ENCODE measurements at places on chromosomes 5 and 9.

DNA sequence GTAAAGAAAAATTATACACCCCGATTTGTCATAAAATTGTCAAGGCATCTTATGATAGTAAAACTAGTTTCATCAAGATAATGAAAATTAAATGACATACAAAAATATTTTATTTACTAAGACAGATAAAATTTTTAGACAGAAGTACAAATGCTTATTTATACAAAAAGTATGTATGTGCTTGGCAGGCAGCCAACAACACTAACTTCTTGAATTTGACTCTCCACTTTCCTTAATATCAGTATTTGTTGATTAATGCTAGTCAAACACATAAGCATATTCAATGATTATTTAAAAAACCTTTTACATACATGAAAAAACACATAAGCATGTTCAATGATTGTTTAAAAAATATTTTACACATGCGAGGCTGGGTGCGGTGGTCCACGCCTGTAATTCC, 1079.9 kb upstream of the CDH6 start:
- no peak for DNase-seq

GRCh38 chr5:96048763-96049162, 87.1 kb upstream of the ELL2 start:
- no peak for DNase-seq

- no peak for DNase-seq
Observed at GRCh38 chr5:169331292-169331852, 30.4 kb upstream of the SLIT3 start.

DNA sequence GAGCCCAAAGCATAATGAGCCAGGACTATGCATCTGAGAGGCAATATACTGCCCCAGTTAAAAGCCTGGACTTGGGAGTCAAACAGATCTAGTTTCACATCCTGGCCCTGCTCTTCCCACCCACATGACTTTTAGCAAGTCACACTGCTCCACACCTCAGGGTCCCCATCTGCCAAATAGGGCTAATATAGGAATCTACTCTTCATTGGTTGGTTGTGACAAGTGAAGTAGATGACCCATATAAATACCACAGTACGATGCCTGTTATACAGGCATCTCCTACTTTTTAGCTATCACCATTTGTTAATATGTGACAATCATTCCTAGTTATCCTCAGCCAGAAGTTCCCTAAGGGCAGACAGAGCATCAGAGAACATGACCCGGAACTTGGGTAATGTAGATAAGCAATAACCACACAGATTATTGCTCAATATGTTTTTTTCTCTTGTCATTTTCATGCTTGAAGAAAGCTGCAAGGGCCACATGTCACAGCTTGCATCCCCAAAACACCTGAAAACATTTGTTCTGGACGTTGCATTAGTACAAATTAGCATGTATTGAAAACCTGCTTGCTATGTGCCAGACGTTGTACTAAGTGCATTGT, 20.4 kb downstream of the ADAM19 start:
- DNase-seq: no peak

GRCh38 chr5:58773744-58774441, 191.0 kb downstream of the RAB3C start:
- DNase-seq: no peak

GRCh38 chr5:67459253-67459652, 262.7 kb upstream of the CD180 start:
- no peak for DNase-seq

- no peak for DNase-seq
Observed at GRCh38 chr9:108911820-108912219, 22.1 kb downstream of the ELP1 start.

- DNase-seq: no peak
Observed at GRCh38 chr5:80406980-80407734, 707 bp upstream of the ZFYVE16 start.

DNA sequence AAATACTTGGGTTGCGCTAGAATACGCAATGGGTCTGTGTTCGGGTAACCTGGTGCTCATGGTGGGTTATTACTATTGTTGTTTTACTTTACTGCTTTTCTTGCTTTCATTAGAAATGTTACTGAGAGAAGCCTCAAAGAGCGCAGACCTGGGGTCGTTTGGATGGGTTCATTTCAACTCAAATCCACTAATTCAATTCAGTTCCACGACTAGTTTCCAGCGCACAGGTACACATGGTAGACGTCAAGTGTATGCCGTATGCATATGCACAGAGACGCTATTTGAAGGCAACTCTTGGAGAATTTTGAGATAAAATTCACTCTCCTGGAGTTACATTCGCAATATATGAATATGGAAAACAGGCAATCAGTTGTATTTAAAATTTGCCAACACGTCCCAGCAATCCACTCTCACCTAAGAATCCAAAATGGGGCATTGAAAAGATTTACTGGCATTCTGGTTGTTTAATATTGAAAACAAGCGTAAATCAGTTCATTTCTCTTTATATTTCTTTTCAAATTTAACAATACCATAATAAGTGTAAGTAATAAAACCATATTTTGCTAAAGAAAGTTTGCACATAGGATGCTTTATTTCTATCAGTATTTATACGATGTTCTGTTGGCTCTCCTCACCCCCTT, 4.4 kb upstream of the PAX5 start:
- DNase-seq: no peak

DNA sequence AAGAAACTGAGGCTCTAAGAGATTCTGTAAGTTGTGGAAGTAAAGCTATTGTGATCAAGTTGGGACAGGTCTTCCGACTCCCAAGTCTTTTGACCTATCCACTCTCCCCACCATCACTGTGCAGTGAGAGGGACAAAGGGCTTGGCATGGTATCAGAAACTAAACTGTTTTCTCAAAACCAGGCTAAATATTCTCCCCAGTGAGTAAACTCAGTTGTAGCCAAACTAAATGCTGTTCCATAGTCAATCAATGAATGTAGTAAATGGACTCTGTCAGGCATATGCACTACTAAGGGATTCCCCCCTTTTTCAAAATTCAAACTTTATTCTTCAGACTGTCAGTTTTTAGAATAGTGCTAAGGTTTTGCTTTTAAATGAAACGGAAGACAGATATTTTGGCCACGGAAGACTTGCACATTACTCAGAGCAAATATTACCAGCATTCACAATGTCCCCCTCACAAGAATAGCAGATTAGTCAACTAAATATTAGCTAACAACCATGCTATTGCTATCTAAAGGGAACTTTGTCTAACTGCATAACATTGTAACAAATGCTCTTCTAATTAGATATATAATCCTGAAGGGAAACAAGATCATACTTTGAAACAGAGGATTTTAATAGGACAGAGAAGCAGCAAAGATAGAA, 7.1 kb downstream of the PRKAA1 start:
- DNase-seq: no peak

- DNase-seq: no peak
Observed at GRCh38 chr5:149211566-149211965, 60.1 kb upstream of the AFAP1L1 start.

DNA sequence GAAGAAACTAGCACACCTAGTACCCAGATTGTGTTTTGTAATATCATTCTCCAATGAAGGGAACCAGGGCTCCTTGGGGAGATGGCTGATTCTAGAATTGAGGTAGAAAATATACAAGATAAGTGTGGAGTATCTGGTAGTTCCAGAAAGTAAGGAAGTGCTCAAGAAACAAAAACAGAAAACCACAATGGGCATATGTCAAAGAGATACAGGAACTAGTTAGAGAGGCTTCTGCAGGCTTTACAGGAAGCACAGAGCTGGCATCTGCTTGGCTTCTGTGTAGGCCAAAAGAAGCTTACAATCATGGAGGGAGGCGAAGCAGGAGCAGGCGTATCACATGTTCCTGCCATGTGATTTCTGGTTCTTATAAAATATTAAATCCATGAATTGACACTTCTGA, 105.7 kb upstream of the TMEM161B start:
- no peak for DNase-seq

- DNase-seq: no peak
Observed at GRCh38 chr9:7304627-7304995, 495.0 kb downstream of the DMAC1 start.

- DNase-seq: no peak
Observed at GRCh38 chr5:143036146-143036927, 266.2 kb downstream of the ARHGAP26 start.

DNA sequence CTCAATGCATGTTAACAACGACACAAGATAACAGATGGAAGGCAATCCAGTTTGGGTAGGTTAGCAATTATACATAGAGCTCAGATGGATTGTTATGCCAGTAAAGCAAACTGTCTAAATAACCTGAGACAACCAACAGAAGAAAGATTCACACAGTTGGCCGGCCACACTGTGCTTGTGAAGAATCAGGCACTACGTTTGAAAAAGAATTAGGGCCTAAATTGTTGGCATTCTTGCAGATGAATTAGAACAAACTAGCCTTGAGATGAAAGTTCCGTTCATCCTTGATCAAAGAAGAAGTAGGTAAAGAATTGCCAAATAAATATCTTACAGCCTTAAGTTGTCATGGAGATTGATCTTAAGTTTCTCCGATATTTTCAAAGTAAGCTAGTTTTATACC, 210.6 kb downstream of the CDH18 start:
- no peak for DNase-seq

DNA sequence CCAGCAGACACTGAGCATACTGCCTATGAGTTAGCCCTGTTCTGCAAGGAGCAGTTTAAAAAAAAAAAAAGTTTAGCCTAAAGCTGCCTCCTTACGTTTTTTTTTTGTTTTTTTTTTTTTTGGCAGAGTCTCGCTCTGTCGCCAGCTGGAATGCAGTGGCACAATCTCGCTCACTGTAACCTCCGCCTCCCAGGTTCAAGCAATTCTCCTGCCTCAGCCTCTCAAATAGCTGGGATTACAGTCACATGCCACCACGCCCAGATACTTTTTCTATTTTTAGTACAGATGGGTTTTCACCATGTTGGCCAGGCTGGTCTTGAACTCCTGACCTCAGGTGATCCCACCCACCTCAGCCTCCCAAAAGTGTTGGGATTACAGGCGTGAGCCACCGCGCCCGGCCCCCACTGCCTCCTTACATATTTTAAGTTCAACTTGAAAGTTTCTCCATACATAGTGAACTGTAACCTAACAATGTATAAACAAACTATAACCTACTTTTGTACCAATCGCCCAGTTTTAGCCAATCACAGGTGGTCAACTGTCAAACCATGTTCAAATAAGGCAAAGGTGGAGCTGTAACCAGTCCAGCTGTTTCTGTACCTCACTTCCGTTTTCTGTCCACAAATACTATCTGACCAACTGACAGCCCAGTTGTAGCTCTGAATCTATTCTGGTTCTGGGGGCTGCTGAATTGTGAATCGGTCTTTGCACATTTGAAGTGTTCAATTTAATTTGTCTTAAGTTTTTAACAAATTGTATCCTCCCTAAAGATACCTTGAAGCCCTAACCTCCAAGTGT, 17.1 kb downstream of the GKAP1 start:
- DNase-seq: no peak

- DNase-seq: no peak
Observed at GRCh38 chr9:83294816-83295215, 231.9 kb upstream of the RASEF start.

DNA sequence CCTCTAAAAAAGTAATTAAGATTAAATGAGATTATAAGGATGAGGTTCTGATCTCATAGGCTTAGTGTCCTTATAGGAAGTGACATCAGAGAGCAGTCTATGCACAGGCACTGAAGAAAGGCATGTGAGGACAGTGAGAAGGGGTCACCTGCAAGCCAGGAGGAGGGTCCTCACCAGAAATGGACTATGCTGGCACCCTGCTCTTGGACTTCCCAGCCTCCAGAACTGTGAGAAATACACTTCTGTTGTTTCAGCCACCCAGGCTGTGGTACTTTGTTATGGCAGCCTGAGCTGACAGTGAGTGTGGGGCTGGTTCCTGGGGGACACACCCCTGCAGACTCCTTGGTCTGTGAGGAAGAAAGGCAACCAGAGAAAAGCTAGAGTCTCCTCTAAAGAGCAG, 34.7 kb upstream of the IL6ST start:
- no peak for DNase-seq

DNA sequence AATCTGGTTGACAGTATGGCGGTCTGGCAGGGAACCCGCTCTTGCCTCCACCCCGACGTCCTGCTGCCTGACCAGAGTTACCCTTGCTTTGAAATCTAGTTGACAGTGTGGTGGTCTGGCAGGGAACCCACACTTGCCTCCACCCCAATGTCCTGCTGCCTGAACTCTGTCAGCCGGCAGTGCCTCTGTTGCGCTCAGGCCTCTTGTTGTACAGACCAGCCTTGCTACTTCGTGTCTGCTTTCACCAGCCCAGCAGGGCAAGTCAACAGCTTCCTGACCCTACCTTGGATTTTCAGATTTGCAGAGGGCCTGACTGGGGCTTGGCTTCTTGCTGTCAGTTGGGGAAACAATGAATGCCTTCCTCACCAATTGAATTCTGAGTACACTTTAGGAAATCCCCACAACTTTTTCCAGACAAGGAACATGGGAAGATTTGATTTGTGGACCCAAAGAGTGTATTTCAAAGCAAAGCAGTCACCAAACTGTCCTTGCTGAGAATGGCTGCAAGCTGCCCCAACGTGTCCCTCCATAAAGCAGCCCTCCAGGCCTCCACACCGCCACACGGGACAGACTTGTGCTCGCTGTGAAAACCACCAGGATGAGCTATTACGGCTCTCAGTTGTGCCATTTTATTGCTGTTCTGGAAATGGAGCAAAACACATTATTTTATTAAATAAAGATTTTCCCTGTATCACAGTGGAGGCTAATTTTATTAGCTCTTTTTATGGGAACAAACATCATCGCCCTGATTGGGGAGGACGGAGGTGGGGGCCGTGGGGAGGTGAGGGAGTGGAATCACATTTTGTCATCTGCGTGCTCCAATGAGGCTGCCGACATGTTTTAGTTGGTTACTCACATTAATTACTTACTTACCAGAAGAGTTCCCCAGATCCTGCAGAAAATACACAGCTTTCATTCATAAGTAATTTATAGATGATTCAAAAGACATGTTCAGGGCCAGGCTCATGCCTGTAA, 189.3 kb downstream of the AOPEP start:
- DNase-seq: no peak

- no peak for DNase-seq
Observed at GRCh38 chr5:83169571-83170337, 92.4 kb downstream of the XRCC4 start.

- DNase-seq: peak; percentile 46
Observed at GRCh38 chr9:68678430-68678829, 26.6 kb upstream of the PIP5K1B start.

GRCh38 chr9:114621561-114621960, 10.5 kb downstream of the TMEM268 start:
- DNase-seq: no peak

GRCh38 chr5:119287547-119288111, 68.2 kb upstream of the TNFAIP8 start:
- DNase-seq: no peak
